Stimulated activated CD4-positive, alpha-beta T cell treated with anti-CD3 and anti-CD28 coated beads, Interleukin-1b, Interleukin-23, amount 100 ng/mL, for 1 hour (primary cell): ENCODE measurements at places on chromosomes 4 and X.

- DNase-seq: no peak
Observed at GRCh38 chr4:62952366-62952765, 1456.9 kb downstream of the TECRL start.

DNA sequence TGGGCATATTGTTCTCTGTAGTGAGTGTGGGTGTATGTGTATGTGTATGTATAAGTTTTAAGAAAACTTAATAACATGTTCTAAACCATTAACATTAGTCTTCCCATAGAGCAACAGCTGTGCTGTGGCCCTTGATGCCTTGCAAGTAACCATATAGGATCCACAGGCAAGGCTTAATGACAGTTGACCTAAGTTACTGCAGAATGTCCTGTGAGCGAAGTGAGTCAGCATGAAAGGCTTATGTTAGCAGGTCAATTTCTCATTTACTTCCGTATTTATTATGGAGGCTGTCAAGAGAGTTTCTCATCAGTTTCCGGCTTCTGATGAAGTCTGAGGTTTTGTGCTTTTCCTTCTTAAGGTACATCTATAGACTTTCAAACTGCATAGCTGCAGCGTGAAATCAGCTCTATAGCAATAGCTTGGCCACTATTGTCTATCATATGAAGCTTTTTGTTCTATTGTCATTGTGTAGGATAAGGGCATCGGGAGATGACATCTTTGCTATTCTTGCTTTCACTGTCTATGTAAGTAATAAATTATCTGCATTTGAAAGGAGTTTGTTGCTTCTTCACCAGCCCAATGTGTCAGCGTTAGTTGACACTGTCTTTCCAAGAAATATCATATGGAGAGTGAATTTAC lies 1153.4 kb upstream of the AGA start:
- DNase-seq: no peak

DNA sequence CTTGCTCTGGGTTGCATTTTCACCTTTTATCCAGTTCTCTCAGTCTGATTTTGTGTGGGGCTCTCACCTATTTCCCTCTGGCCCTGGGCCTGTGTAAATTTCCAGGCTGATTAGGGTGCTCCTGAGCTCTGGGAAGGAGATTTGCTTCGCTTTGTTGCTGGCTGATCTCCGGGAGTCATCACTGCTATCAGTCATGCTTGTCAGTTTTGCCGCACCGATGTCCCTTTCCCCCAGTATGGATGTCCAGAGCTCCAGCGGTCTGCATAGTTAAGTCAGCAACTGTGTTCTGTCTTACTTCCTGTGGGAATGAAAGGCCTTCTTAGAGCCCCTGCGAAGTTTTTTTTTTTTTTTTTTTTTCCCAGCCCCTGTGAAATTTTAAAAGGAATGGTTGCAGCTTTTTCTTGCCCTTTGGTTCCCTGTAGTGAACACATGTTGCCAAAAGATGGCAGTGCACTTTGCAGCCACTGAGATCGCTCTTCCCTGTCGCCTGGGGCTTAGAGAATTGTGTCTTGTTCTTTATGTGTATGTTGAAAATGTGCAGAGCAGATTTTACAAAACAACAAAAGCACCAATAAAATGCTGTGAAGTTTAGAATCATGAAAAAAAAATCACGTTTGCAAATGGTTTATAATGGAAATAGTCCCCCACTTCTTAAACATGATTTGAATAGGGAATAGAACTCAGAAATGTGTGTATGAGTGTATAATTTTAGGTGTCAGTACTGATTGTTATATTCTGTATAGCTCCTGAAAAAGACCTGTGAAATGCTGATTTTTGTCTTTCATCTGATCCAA lies 109.1 kb upstream of the SLC4A4 start:
- DNase-seq: no peak

GRCh38 chr4:48375651-48376304 lies 34.4 kb downstream of the SLAIN2 start:
- no peak for DNase-seq

DNA sequence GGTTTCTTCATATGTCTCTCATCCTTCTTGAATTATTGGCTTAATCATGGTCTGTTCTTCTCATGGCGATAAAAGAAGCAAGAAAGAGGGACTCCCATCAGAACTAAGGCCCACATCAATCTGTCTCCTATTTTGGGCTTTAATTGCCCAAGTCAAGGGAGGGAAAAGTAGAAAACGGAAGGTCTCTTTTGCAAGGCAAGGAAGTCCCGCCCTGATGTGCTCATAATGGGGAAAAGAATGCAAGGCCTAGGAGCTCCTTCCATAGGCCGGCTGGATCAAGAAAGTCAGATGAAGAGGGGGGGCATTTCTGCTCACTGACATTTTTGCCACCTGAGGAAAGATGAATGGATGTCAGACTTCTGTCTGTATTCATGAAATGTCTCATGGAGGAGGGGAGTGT lies 127.7 kb upstream of the RPS6KA3 start:
- DNase-seq: no peak

- no peak for DNase-seq
Observed at GRCh38 chrX:153937056-153937455, 2.2 kb upstream of the NAA10 start.

DNA sequence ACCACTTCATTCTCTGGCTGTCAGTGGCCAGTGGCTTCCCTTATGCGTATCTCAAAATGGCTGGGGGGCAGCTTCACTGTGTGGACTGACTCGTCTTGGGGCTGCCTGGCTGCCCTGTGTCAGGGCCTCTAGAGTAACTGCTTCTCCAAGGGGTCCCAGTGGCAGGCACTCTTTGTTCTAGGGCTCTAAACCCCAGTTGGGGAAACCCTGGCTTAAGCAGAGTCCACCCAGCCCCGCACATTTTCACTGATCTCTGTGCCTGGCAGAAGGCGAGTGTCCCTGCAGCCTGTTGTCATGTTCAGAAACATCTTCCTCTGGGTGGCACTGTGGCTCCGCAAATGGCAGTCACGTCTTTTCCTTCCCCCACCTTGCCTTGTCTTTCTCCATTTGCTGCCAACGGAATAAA lies 59.7 kb downstream of the NBDY start:
- no peak for DNase-seq

GRCh38 chr4:150130933-150131332 lies 52.7 kb downstream of the DCLK2 start:
- DNase-seq: no peak

DNA sequence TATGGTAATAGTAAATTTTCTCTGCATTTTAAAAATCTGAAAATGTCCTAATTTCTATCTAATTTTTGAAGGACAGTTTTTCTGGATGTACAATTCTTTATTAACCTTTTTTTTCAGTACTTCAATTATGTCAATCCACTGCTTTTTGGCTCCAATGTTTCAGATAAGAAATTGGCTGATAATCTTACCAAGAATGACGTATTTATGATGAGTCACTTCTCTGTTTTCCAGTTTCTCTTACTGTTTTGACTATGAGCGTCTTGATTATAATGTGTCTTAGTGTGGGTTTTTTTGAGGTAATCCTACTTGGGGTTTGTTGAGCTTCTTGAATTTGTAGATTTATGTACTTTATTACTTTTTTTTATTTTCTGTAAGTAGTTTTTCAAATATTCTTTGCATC lies 47.2 kb downstream of the UGT2B11 start:
- DNase-seq: no peak
